ENCODE measurements at places on chromosomes 6 and 20. TPM values are rescaled to one million over a fixed set of nuclear protein-coding genes. Genes with fewer than 3 reads are reported as not detected.

ELOVL4 gene
- total RNA-seq = 78.2 TPM

GRCh38 chr6:140382355-140382754, 1007.9 kb upstream of the CITED2 start:
- DNase-seq = no peak
- no peak overlapping the region for H3K27ac ChIP-seq
- H3K27me3 ChIP-seq = no peaks in the 10 kb centered on the region
- H3K4me1 ChIP-seq = no peaks in the 10 kb centered on the region
- no peak overlapping the region for H3K4me3 ChIP-seq

HLA-DOB gene
- total RNA-seq = 0.11 TPM

TREM2 gene
- 25.9 TPM for total RNA-seq

- H3K27ac ChIP-seq = no peak overlapping the region
- no peaks in the 10 kb centered on the region for H3K27me3 ChIP-seq
- peaks cover 6% of the 10 kb centered on the region for H3K36me3 ChIP-seq
- H3K4me1 ChIP-seq = peaks cover 3% of the 10 kb centered on the region
- no peak overlapping the region for H3K4me3 ChIP-seq
Measured at GRCh38 chr20:5825130-5825719, 75.0 kb downstream of the SHLD1 start.

GRIK2 gene
- total RNA-seq = 92.4 TPM
